ENCODE measurements at places on chromosomes 1 and 21. TPM values are rescaled to one million over a fixed set of nuclear protein-coding genes. Genes with fewer than 3 reads are reported as not detected.

TXLNA gene
- total RNA-seq: 45.4 TPM

PRCC gene
- 102 TPM for total RNA-seq

MYOG gene
- not detected for total RNA-seq

SIK1 gene
- 6.7 TPM for total RNA-seq

CAMSAP2 gene
- total RNA-seq: 27.6 TPM

PADI1 gene
- total RNA-seq: 0.30 TPM

TNFAIP8L2 gene
- total RNA-seq: not detected

FCAMR gene
- not detected for total RNA-seq

FMO1 gene
- not detected for total RNA-seq

All from H1 (cell line).